ENCODE measurements at places on chromosomes 7 and 10.

GRCh38 chr7:136016649-136017395, 39.7 kb upstream of the MTPN start:
- DNase-seq, result no peak

- DNase-seq, result no peak
Measured at GRCh38 chr7:117163101-117163500, 159.8 kb downstream of the WNT2 start.

GRCh38 chr7:108222236-108222892, 92.2 kb upstream of the LAMB4 start:
- DNase-seq, result no peak

GRCh38 chr7:116337018-116337417, 126.7 kb downstream of the TES start:
- DNase-seq, result no peak

DNA sequence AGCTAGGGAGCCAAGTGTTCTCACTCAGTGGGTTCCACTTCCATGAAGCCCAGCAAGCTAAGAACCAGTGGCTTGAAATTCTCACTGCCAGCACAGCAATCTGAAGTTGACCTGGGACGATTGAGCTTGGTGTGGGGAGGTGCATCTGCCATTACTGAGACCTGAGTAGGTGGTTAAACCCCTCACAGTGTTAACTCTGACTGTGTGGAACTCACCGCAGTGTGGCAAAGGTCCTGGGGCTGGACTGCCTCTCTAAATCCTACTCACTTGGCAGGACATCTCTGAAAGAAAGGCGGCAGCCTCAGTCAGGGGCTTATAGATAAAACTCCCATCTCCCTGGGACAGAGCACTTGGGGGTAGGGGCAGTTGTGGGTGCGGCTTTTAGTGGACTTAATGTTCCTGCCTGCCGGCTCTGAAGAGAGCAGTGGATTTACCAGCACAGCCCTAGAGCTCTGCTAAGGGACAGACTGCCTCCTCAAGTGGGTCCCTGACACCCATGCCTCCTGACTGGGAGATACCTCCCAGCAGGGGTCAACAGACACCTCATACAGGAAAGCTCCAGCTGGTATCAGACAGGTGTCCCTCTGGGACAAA, 143.1 kb downstream of the PDE1C start:
- DNase-seq, result no peak

DNA sequence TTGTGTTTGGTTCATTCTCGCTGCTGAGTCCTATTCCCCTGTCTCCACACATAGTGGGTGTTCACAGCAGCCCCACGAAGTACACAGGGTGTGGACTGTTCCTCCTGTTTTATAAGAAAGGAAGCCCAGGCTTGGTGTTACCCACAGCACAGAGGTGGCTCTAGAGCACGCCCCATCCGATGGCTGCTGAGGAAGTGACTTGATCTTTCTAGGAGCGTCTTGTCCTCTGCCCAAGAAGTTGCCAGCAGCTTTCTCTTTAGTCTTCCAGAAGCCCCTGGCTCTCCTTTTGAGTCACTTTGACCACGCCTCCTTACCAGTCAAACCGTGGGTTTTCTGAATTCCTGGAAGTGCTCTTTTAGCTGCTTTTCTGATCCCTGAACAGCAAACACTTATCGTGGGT, 94.0 kb downstream of the GRK5 start:
- no peak for DNase-seq

DNA sequence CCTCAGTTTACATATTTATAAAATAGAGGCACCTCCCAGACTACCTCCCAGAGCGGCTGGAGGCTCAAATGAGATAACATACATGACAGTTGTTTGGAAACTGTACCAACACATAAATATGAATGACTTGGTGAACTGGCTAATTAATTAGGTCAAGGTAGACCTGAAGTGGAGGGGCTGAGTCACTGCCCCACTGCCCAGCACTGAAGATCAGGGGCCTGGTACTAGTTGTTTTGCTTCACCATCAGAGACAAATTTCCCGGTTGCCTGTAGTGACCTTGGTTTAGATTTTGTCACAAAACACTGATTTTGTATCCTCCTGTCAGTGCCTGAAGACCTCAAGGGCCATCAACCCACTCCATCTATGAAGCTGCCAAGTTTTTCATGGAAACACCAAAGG, 41.8 kb downstream of the JAZF1 start:
- no peak for DNase-seq

- DNase-seq, result no peak
Measured at GRCh38 chr10:114885443-114885842, 52.6 kb upstream of the TRUB1 start.

DNA sequence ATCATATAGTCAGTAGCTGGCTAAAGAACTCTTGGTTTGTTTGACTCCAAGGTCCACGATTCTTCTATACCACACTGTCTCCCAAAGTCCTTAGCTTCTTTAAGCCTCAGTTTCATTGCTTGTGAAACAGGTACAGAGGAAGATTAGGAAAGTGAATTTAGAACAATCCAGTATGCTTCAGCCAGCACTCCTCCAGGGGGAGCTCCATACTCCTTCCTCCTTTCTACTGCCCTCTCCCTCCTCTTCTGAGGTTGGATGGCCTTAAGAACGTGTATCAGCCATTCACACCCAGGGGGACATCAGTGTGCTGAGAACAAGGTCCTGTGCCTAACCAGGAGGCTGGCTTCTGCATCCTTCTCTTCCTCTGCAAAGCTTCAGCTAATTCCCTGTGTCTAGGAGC, 54.8 kb upstream of the CALD1 start:
- DNase-seq, result no peak

- no peak for DNase-seq
Measured at GRCh38 chr10:123019264-123019663, 10.5 kb downstream of the ACADSB start.

- DNase-seq, result no peak
Measured at GRCh38 chr7:149635561-149636329, 137.6 kb downstream of the ZNF467 start.

GRCh38 chr7:139106959-139107358, 2.6 kb downstream of the ZC3HAV1 start:
- DNase-seq, result no peak

- DNase-seq, result no peak
Measured at GRCh38 chr7:55147736-55148135, 128.9 kb downstream of the EGFR start.

GRCh38 chr7:71517940-71518699, 386.2 kb downstream of the GALNT17 start:
- no peak for DNase-seq

DNA sequence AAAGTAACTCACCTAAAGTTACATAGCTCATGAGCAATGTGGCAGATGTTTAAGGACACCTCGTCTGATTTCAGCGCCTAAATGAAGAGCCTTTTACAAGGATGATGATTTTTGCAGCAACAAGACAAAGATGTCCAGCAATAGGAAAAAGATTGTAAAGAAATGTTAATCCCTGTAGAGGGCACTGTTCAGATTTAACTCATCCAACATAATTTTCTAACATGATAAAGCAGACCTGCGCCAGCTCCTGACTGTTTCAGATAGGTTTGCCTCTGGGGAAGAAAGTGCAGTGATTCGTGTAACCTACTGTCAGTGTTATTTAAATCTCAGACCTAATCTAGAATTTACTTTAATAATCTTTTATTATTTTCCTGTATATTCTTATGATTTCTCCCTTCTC, 595.2 kb downstream of the AUTS2 start:
- no peak for DNase-seq

- no peak for DNase-seq
Measured at GRCh38 chr7:44906965-44907364, 21.6 kb upstream of the PURB start.

GRCh38 chr10:119541046-119541445, 1.5 kb downstream of the RGS10 start:
- no peak for DNase-seq

- no peak for DNase-seq
Measured at GRCh38 chr7:82235713-82236112, 207.9 kb downstream of the CACNA2D1 start.

- DNase-seq, result no peak
Measured at GRCh38 chr10:130193033-130193432, 56.8 kb downstream of the GLRX3 start.

GRCh38 chr7:45196374-45196773, 38.8 kb downstream of the RAMP3 start:
- DNase-seq, result no peak

DNA sequence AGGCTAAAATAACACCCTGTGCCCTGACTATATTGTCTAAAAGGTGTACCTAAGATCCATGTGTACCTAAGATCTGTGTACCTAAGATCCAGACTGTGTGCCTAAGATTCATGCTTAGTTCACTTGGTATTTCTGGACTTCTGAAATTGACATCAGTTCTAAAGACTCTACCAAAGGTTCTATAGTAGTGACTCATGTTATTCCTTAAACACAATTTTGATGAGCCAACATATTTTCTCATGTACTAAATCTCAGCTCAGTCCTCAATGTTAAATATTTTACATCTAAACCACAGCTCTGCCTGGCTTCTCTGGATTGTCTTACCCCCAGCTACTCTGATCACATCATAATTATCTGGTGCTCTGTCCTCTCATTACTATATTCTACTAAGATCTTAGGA, 802.3 kb upstream of the SORCS1 start:
- no peak for DNase-seq

- no peak for DNase-seq
Measured at GRCh38 chr7:27073076-27073475, 22.7 kb downstream of the HOXA1 start.

Measured in right renal pelvis (tissue), 4 donors.